Jurkat, Clone E6-1 (cell line): ENCODE measurements at places on chromosomes 3 and 15.

DNA sequence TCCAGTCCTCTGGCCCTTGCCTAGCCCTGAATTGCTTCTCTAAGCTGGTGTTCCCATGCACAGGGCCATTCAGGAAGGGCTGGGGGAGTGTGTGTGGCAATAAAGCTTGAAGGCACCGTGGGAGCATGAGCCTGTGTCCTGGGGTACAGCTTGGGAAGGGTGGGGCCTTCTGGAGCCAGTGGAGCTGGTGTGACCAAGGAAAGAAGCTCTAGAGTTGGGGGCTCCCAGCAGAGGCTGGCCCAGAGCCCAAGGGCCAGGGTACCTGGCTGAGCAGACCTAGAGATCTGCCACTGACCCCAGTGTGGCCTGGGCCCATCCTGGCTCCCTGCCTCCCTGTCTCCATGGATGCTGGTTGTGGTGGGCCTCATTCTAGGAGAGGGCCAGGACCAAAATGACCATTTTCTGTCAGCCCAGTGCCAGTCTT, 8.1 kb downstream of the ABTB1 start:
- DNase-seq: no peak

GRCh38 chr3:127066635-127067034, 83.7 kb downstream of the PLXNA1 start:
- no peak for DNase-seq

DNA sequence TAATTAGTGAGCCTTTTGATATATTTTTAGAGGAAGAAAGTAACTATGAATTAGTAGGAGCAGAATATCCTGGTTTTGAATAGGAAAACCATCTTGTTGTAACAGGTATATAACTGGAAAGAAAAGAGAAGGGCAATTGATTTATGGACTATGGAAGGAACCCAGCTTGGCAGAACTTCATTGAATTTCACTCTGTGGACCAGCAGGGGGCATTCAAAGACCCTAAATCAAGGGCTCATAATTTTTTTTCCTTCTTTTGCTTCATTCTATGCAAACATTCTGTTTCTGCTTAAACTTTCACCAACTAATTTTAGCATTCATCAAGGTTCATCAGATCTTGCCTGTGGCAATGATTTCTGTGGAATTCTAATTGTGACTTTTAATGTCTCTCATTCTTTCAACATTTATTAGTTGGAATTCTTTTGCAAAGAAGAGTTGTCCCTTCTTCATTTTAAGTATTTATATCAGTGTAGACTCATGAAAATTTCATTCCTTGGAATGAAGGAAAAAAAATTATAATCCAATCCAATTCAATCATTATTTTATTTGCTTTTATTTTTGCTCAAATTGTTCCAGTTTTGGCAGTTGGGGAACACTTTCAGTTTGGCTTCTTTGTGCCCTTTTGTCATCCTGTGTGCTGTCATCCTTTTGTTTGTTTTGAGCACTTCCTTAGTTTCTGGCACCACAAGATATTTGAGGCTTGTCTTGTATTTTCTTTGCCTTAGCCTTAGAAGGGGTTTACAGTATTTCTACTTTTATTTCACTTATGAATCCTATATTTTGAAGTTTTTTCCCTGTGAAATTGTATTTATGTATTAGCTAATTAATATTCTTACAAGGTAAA, 30.4 kb downstream of the NXPE3 start:
- peak; percentile 50 for DNase-seq

DNA sequence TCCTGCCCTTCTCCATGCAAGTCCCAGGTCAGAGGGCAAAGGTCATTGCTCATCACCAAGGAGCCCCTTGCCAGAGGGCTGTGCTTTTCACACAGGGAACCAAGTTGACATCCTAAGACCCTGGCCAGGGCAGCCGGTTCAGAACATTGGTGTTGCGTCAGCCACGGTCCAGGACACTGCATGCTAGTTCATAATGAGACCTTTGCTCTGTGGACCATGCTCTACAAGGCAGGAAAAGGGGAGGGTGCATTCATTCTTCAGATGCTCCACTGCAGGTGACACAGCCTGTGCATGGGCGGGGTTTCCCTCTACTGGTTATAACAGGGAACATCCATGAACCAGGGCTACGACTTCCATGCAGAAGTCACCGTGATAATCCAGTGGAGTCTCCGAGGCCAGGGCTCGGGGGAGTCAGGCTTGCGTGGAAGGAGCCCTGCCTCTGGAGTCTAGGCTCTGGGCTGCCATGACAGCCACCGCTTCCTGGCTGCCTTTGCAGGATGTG, 81.6 kb downstream of the OCA2 start:
- no peak for DNase-seq

DNA sequence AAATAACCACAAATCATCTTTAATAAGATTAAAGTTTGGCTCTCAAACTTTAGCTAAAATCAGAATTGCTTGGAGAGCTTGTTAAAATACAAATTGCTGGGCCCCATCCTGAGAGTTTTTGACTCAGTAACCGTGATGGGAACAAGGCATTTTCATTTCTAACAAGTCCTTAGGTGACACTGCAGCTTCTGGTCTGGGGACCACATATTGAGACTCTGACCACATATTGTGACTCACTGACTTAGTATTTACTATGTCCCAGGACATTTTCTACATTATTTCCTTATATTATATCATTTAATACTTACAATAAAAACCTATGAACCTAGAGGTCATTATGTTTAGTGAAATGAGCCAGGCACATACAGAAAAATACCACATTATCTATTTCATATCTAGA, 164.5 kb downstream of the ZMAT3 start:
- DNase-seq: no peak
